ENCODE measurements at places on chromosomes 6 and 20.

GRCh38 chr20:54067606-54068174 is 2.7 kb downstream of the BCAS1 start:
- DNase-seq = no peak

- DNase-seq = no peak
These were observed 23.5 kb downstream of the SLC17A4 start for GRCh38 chr6:25777856-25778649.

DNA sequence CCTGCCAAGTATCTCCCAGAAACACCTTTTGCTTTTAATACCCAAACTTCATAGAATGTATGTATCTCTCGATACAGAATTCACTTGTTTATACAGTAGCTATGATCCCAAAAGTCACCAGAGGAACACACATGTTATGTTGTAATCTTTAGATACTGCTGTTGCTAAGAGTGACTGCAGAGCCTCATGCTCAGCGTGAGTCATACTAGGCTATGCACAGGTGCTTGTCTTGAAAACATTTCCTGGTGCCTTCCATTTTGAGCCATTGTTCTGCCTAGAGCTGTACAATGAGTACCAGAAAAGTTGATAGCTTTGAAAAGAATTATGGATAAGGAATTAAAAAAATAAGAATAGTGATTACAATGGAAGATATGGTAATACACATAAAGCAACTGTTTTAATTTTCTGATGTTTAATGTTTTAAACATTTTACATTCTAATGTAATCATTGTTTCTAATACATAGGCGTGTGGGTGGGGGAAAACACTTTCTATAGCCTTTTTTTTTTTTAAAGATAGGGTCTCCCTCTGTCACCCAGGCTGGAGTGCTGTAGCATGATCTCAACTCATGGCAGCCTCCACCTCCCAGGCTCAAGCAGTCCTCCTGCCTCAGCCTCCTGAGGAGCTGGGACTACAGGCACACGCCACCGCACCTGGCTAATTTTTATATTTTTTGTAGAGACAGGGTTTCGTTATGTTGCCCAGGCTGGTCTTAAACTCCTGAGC is 79.4 kb downstream of the CD24 start:
- no peak for DNase-seq

DNA sequence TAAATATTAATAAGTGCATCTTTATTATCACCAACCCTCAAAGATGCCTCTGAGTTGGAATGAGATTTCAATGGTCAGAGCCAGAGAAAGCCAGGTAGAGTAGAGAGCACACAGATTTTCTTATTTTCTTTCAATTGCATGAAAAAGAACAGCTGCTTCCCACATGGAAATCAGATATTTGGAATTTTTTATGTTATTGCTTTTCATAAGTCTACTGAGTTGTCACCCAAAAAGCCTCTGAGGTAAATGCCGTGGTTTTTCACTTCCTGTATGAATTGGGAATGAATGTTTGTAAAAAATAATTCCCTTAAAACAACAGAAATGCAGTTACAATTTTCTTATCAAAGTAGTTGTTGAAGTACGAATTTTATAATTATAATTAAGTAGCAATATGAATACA is 563.1 kb downstream of the RFPL4B start:
- no peak for DNase-seq

DNA sequence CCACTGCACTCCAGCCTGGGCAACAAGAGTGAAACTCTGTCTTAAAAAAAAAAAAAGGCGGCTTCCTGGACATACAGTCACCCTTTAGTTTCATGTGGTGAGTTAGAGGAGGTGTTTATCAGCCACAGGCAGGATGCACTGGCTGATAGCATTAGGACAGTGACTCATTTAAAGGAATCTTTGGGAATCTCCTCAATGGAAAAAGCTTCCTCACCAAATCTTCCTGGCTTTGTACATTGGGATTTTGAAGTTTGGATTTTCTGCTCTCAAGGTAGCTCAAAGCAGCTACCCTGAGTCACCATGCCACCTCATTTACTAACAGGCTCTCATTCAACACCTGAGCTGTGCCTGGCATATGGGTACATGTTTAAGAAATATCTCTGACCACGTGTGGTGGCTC is 20.2 kb downstream of the PRPH2 start:
- DNase-seq = no peak

- DNase-seq = no peak
These were observed 62.0 kb upstream of the HIVEP1 start for GRCh38 chr6:11950109-11950508.

- DNase-seq = no peak
These were observed 103.7 kb downstream of the TOX2 start for GRCh38 chr20:44018259-44018941.

GRCh38 chr20:32474967-32475811 is 109.9 kb downstream of the NOL4L start:
- no peak for DNase-seq

DNA sequence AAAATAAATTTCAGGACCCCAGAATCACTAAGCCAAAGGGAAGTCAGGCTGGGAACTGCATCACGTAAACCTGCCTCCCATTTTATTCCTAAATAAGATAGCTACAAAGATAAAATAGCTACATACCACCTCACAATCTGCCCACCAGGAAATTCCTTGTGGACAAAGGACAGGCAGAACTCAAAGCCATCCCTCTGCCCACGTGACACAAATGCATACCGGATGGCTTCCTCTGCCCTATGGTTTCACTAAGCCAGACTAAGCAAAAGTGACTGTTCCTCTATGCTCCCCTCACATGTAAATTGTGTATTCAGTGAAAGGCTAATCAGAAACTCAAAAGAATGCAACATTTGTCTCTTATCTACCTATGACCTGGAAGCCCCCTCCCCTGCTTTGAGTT is 15.0 kb downstream of the MBOAT1 start:
- DNase-seq = no peak

GRCh38 chr20:25084626-25085187 is 2.8 kb upstream of the VSX1 start:
- DNase-seq = no peak

- no peak for DNase-seq
These were observed 137.0 kb downstream of the KCNQ5 start for GRCh38 chr6:72758901-72759300.

- no peak for DNase-seq
These were observed 294.3 kb upstream of the MAN1A1 start for GRCh38 chr6:119643876-119644275.

DNA sequence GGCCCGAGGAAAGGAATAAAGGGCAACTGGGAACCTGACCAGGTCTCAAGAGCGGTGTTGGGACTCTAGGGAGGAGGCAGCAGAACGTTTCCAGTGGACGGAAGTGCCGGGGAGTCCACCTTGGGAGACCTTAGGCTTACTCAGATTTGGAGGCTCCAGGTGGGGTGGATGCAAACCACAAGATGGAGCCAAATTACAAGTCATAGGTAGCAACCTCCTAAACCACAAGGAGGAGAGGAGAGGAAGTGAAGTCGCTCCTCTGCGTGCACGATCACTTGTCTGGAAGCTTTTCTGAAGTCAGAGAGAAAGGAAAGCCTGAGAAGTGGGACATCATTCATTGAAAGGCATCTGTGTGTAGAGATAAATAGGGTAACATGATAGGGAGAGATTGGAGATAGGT is 9.3 kb downstream of the HLA-DOA start:
- DNase-seq = no peak

GRCh38 chr20:3161316-3162079 is 1.8 kb upstream of the FASTKD5 start:
- DNase-seq = no peak

GRCh38 chr6:106252687-106253086 is 72.9 kb downstream of the ATG5 start:
- DNase-seq = no peak

DNA sequence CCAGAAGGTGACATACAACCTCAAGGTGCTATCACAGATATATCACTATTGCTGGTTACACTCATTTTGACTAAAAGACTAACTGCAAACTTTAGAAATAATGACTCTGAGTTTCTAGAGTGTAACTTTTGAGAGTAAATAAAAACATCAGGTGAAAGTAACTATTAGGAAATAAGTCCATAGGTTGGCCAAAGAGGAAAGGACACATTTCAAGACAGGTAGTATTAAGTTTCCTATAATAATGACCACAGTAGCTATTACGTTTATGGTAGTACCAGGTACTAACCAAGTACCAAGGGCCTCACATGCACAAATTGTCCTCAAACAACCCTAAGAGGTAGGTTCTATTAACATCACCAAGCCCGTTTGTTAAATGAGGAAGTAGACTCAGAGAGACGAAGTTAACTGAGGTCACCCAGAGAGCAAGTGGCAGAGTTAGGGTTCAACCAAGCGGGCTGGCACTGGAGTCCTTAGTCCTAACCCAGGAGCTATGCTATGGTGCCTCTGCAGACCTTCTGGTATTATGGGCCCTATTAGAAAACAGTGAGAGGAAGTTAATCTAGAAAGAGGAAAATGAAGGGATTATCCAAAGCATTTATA is 36.8 kb downstream of the HEBP2 start:
- DNase-seq = no peak

DNA sequence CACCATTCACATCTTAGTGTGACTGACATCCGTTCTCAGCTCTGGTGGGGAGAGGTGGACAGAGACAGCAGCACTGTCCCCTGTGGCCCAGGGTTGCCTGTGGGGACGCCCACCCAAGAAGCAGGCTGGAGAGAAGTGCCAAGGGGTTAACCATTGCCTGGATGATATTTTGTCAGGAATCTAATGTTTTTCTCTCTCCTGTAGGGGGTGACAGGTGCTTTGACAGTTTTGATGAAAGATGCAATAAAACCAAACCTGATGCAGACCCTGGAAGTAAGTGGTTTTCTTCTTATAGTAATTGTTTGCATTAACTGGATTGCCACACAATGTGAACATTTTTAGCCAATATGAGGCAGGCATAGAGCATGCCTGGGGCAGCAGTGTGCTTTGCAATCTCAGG is 99.3 kb downstream of the MTHFD1L start:
- no peak for DNase-seq

DNA sequence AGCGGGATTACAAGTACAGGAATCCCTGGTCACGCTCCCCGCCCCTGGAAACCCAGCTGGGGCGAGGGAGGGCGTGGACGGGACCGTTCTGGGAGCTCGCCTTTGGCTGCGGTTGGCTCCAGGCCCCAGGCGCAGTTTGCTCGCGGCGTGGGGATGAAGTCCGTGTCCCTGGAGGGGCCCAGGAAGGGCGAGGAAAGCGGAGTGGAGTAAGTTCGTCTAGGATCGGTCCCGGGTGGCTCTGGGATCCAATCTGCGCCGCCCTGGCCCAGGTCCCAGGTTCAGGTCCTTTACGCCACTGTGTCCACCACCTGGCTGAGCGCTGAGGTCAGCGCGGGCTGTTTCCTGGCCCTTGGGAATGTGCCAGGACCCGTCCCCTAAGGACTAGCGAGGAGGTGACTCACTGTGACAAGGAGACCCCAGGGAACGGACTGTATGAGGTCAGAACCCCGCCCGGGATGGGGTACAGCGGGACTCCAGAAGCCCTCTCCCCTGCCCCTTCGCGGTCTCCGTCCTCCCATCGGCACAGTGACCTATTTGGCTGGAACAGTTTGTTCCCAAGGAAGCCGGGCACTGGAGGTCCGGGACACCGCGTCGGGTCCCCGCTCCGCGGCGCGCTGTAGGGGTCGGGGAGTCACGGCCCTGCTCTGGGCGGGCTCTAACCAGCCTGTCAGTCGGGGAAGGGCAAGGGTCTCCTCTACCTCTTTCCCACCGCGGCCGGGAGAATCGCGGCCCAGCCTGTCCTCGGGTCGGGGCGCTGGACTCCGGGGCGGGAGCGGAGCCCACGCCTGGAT is 724 bp downstream of the CDKN1A start:
- DNase-seq = no peak

GRCh38 chr6:142300758-142301650 is 803 bp upstream of the ADGRG6 start:
- no peak for DNase-seq

DNA sequence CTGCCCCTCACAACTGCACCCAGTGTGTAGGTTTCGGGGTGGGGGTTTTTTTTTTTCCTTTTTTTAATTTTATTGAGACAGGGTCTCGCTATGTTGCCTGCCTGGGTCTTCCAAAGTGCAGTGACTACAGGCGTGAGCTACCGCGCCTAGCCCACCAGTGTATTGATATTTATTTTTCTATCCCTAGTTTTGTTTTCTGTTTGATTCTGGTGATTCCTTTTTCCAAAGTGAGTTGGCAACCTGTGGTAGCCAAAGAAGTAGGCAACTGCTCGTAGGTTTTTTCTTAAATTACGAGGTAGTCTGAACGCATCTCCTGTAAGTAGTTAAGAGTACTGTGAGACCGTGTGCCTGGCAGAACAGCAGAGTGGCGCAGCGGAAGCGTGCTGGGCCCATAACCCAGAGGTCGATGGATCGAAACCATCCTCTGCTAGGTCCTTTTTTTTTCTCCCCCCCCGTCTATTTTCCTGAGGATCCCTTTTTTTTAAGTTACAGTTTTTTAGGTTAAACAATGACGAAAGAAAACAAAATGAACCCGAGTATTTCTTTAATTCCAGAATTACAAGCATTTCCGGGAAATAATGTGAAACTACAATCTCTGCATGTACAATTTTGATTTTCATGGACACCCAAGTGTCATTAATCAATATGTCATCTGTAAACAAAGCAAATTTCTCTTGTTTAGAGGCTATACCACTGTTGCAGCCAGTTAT is 78.7 kb upstream of the BTN3A2 start:
- peak; percentile 54 for DNase-seq

DNA sequence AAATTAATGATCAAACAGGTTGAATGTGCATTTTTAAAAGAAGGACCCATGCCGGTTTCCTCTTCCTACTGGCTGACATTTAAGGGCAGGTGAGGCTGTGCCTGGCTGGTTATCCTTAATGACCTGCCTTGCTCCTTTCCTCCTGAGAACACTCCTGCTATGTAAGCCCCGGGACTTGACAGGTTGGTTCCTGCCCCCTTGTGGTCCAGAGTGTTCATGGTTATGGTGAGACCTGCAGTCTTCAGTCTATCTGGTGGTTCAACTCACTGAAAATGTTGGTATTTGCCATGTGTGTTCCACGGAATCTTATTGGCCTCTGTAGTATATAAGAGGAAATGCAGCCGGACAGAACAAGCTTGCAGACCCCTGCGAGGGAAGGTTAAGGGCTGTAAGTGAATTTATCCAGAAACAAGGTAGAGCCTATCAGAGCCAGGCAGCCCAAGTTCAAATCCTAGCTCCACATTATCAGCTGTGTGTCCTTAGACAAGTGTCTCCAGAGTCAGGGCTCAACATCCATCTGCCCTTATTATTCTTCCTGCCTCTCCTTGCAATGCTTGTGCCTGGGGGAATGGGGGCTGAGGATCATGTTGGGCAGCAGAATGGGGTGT is 5.2 kb upstream of the BPIFA3 start:
- no peak for DNase-seq

- no peak for DNase-seq
These were observed 9.9 kb downstream of the BLOC1S5 start for GRCh38 chr6:8054276-8054675.

DNA sequence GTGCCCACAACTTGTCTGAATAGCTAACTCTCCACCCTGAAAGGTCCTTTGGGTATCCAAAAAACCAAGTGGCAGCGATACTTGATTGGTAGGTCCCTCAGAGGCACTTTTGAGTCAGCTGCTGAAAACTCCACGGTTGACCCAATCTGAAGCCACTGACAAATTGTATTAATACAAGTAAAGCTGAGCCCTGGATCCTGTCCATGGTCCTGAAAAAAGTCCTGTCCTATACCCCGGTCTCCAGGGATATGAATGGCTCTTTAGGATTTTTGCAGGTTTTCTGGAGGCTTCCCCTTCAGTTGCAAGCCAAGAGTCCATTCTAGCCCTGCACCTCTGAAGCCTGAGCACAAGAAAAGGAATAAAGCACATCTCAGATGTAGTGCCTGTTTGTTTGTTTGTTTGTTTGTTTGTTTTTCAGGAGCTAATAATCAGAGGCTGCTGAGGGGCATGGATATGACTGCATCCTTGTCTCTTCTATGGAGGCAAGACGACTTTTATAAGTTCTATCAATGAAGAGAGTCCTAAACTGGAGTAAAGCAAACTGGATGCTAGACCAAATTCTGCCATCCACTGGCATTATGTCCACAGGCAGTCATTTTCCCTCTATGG is 1.7 kb upstream of the SLC12A5 start:
- DNase-seq = no peak
